ENCODE measurements at places on chromosomes 11 and 22.

DNA sequence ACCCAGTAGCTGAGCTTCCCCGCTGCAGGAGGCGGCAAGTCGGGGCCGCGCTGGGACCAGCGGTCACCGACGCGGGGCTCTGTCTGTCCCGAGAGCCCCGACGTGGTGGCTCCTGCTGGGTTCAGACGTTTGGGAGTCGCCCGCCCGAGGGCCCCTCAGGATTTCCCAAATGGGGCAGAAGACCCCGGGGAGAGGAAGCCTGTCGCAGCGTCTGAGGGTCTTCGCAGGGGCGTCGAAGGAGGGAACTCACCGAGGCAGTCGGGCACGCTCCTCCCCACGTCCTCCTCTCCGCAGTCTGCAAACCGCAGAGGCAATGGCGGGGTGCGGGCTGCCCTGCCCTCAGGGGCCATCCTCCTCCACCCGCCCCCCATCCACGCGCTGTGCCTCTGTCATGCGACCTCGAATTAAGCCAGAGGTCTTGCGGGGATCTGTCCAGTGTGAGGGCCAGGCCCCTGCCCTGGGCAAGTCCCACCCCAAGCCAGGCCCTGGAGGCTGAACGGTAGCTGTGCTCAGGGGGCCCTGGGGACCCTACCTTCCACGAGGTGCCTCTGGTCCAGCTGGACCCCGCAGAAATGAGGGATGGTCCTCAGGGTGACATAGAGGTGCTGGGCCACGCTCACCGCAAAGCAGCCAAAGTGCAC is 12.5 kb downstream of the IL17REL start:
- DNase-seq: no peak

DNA sequence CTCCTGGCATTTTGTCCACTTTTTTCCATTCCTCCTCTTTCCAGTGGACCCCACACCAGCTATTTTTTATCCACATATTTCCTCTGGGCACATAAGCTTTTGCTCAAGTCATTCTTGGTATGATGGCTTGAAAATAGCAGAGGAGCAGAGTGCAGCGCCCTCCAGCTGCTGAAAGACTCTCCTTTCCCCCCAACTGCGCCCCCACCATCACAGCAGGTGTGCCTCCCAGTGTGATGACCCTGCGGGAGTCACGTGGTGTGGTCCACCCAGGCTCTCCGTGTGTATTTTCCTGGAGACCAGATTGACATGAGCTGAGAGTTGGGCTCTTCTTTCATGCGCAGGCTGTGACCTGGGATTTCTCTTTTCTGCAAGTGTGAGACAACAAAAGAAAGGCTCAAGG is 1241.6 kb downstream of the TBC1D22A start:
- no peak for DNase-seq

DNA sequence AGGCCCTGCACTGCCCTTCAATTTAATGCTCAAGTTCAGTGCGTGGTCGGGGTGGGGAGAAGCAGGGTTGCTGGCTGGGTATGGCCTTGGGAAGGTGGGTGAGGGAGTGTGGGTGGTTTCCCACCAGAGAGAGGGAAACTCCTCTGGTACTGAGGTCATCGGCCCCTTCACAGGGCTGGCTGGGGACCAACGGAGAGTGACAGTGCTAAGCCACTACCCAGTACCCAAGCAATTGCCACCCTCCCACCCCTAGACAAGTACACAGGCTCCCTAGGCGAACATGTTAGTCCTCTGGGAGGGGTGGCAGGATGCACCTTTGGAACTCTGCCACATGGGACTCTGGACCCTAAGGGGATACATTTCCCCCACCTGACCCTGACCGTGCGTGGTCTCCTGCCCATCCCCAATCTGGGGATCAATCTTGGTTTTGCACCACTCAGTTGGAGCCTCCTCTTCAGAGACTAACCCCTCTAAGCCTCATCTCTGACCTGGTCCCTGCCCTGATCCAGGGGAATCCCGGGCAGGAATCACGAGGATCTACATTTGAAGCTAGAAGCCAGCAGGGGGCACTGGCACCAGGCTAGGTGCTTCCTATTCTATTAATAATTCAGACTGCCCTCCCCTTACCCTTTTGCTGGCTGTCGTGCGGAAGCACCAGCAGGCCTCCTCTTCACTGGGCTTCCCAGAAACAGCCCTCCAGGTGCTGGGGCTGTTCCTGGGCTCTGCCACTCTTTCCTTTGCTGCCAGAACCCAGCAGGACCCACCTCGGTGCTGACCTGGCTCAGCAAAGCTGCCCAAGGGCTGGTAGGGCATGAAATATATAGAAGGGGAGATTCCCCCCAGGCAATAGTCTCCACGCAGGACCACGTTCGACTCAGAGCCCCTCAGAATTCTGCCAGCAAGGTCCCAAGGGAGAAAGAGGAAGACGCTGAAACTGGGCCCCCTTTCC is 377.7 kb downstream of the TENM4 start:
- no peak for DNase-seq

DNA sequence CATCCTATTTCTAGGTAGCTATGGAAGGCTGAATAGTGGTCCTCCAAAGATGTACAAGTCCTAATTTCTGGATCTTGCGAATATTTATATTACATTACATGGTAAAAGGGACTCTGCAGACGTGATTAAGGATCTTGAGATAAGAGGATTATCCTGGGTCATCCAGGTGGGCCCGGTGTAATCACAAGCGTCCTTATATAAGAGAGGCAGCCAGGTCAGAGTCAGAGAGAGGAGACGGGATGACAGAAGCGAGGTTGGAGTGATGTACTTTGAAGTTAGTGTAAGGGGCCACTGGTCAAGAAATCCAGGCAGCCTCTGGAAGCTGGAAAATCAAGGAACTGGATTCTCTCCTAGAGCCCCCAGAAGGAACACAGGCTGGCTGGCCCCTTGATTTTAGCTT is 70.1 kb upstream of the MYOD1 start:
- no peak for DNase-seq

DNA sequence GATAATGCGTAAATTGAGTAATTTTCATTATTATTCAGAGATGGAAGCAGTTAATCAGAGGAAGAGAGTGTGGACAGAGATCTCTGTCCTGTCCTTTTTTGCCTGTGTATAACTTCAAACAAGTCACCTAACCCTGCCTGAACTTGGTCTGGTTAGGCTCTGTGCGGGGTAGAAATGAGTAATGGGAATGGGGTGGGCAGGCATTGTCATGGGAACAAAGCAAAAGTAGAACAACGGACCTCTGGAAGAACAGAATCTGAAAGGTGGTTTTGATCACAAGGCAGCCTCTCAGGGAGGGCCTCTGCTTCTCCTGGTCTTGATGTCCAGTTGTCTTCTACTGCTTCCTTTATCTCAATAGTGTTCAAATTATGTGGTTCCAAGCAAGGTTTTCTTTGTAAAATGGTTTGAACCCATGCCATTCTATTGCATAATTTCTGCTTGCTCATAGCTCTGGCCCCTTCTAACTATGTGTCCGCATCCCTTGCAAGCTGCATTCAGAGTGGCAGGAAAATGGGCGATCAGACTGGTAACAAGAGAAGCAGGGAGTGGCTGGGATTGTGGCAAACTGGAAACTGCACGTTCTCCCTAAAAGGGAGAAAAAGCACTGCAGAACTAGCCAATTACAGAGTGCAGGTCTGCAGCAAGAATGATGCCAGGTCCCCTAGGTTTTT is 76.1 kb downstream of the PRR5L start:
- DNase-seq: no peak

GRCh38 chr11:78397398-78397797 is 20.2 kb downstream of the GAB2 start:
- DNase-seq: no peak

DNA sequence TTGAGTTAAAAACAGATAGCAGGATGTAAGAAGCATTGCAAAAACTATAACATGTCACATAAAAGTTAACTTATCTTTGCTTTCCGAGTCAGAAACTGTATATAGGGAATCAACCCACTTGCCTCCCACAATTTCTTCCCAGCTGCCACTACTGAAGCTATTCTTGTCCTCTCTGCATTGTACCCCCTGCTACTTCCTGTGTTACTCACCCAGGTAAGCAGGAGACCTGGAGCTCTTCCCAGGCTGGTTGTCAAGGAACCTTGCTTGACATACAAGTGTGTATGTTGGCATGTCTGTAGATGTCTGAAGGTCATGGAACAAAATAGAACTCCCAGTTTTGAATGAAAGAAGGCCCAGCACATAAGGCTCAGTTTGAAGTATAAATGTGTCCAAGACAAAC is 74.3 kb upstream of the LRRC4C start:
- DNase-seq: no peak

DNA sequence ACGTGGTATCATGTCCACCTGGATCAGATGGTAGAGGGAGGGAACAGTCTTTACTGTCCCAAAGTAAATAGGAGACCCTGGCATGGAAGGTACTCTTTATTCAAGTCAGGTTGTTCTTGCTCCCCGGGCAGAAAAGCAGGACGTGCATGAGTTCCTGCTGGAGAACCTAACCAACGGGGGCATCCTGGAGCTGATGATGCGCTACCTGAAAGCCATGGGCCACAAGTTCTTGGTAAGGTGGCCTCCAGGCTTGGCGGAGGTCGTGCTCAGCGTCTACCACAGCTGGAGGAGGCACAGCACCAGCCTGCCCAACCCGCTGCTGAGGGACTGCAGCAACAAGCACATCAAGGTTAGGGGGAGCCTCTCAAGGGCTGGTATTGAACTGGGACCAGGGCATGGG is 48.7 kb downstream of the CABIN1 start:
- no peak for DNase-seq

- DNase-seq: no peak
Measured at GRCh38 chr11:126194121-126194543, 17.3 kb downstream of the RPUSD4 start.

GRCh38 chr22:39625569-39626537 is 55.3 kb downstream of the CACNA1I start:
- no peak for DNase-seq

DNA sequence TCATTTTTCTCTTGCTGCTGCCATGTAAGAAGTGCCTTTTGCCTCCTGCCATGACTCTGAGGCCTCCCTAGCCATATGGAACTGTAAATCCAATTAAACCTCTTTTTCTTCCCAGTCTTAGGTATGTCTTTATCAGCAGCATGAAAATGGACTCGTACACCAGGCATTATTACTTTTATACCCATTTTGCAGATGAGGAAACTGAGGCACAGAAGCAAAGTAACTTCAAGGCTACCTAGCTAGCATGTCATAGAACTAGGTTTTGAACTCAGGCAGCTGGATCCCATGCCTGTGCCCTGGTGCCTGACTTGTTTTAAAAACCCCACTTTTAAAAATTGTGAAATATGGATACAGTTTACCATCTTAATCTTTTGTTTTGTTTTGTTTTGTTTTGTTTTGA is 25.8 kb downstream of the KIAA1671 start:
- DNase-seq: no peak

DNA sequence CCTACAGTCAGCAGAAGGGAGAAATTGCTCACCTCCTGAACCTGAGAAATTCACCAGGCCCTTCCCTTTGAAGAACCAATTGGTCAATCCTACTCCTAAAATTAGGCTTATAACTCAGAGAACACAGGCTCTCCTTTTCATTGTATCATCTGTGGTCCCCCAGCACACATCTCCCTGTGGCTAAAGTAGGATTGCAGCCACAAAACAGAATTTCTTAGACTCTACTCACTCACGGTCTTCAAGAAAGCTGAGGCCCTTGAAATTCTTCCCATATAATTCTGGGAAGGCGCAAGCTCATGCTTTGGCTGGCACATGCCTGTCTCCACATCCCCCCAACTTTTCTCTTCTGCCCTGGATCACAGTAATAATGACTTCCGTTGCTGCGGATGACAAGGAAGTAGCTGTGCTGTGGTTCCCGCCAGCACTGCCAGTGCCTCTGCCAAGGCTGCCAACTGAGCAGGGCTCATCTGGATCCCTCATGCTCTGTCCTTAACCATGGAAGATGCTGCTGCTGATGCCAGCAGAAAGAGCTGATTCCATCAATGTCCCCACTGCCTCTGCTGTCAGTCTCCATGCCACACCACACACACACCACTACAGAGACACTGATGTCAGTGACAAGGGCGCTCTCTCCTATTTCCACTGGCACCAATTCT is 200.6 kb upstream of the POU2AF2 start:
- DNase-seq: no peak

GRCh38 chr11:2527621-2528291 is 82.9 kb downstream of the KCNQ1 start:
- no peak for DNase-seq

GRCh38 chr11:122755941-122756340 is 82.4 kb upstream of the CRTAM start:
- no peak for DNase-seq

- no peak for DNase-seq
Measured at GRCh38 chr11:79918846-79919245, 478.0 kb upstream of the TENM4 start.

DNA sequence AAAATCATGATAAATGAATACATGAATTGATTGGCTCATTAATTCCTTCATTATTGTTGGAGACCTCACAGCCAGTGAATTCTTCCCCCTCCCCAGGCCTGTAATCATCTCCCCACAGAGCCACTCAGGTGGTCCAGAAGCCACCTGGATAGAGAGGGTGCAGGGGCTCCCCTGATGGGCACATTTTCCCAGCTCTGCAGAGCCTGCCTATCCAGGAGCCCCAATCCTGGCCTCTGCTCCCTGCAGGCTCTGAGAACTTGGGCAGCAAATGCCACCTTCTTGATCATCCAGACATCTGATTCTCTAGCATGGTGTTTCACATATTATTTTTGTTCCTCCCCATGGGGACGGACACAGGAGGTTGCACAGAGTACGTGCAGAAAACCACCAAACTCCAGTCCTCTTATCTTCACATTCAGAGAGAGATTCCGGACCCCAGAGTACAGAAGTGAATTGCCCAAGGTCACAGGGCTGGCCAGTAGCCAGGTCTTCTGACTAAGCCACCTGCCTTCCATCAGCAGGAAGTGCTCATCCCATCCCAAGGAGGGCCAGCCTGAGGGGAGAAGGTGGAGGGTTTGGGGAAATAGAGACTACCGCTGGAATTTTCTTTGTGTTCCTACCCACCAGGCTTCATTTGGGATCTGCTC is 348.0 kb downstream of the BUD13 start:
- no peak for DNase-seq

GRCh38 chr22:35630891-35631290 is 13.8 kb upstream of the MB start:
- DNase-seq: no peak

- DNase-seq: no peak
Measured at GRCh38 chr11:13256216-13256615, 21.4 kb upstream of the BMAL1 start.
